ENCODE measurements at places on chromosomes 1 and 21.

DNA sequence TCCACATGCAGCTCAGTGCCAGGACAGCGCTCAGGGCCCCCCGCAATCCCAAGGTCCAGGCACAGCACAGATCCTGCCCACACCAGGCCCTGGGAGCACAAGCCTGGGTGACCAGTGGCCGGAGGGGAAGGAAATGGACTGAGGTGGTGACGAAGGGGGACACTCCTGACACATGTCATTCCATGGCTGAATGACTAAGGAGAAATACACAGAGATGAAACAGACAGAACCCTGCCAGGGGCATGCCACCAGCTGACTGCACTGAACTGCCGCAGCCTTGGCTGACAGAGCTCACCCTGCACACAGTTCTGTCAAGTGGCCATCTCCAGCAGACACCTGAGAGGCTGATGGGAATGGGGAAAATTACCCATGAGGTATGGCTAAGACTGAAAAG is 56.1 kb downstream of the HSF2BP start:
- DNase-seq, result no peak

GRCh38 chr1:110048923-110049601 is 14.6 kb downstream of the STRIP1 start:
- DNase-seq, result no peak

- DNase-seq, result no peak
These were observed 60.4 kb downstream of the MRPS6 start for GRCh38 chr21:34133802-34134201.

GRCh38 chr1:159935719-159936272 is 9.6 kb downstream of the IGSF9 start:
- DNase-seq, result no peak

DNA sequence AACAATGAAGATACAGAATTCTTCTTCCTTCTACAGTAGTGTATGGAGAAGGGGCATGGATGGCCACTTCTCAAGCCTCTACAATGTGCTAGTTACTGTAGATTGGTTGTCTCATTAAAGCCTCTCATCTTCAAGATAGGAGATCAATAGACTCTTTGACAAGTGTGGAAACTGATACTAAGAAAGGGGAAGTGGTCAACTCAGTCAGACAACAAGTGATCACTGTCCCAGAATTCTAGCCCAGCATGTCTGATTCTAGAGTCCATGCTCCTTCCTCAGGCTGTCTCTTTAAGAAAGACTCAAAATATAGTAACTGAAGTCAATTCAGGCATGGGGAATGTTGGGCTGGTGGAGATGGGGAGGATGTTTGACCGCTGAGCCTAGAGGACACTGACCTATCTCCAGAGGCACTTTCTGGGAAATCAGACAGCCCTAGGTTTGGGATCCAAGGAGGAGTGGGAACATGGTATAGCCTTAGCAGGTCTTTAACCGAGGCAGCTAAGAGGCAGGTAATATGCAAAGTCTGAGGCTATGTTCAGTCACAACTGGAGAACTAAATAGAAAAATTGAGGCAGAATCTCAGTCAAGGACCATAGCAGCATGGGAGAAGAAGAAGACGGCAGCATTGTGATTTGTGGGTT is 39.3 kb upstream of the EYA3 start:
- no peak for DNase-seq

DNA sequence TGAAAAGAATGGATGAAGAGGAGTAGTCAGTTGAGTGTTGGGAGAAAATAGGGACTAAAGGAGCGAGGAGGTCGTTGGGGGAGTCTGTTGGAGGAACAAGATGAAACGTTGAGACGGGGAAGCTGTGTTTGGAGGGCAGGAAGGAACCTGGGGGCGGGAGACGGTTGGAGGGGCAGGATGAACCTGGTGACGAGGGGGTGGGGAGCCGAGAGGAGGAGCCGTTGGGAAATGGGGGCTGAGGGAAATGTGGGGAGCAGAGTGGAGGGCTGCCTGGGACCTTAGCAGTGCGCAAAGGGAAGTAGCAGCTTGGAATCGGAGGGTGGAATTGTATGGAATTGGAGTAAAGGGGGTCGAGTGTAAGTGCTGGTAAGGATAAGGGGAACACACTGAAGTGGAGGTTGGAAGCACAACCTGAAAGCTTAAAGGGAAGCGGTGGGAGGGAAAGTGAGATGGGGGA is 630 bp downstream of the MTF2 start:
- peak; percentile 7 for DNase-seq

Data from fibroblast of skin of back (primary cell).